ENCODE measurements at places on chromosomes 7 and 10.

DNA sequence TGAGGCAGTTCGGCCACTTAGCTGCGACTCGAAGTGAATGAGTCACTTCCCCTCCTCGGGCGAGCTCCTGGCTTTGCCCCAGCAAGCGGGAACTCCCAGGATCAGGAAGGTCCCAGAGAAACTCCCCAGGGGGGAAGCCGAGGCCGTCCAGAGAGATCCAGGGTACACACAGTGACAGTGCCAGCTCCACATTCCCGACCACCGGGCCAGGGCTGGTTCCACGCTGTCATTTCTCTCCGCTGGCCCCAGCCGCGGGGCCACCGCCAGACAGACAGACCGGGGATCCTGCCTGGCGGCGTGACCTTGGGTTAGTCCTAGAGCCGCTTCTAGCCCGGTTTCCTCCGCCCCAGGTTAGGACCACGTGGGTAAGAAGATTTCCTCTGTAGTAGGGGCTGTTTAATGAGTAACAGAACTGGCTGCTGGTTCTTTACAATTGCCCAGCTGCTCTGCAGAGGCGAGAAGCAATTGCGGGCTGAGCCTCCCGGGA, 463 bp upstream of the UPP1 start:
- DNase-seq = no peak

DNA sequence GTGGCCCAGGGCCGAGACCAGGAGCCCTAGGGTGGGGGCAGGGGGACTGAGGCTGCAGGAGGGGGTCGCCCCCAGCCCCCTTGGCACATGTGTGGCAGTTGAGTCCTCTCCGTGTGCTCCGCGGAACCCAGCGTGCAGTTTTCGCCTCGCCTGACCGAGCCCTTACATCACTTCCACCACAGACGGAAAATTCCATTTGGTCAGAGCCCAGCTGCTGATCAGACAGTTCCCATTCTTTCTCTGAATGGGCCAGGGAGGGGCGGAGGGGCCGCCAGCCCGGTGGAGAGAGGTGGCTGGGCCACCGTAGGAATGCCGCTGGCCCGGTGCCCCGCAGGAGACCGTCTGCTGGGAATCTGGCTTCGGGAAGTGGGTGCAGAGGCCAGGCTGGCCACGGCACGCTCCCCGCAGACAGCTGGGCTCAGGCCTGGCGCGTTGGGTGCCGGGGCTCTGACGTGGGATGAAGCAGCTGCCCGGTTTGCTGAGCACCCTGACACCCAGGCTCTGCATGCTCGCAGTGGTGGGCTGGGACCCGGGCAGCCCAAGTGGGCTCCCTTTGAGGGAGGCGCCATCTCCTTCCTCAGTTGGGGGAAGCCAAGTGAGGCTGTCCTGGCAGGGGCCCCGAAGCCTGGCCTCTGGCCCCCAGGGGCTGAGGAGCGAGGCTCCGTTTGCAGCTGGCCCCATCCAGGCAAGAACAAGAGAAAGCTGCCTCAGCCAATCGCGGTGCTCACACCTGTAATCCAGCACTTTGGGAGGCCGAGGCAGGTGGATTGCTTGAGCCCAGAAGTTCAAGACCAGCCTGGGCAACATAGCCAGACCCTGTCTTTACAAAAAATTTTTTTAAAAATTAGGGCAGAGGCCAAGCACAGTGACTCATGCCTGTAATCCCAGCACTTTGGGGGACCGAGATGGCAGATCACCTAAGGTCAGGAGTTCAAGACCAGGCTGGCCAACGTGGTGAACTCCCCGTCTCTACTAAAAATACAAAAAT, 9.9 kb downstream of the TTYH3 start:
- DNase-seq = no peak

GRCh38 chr10:79947083-79947415, 1.9 kb downstream of the SFTPD start:
- DNase-seq = no peak

GRCh38 chr7:9307131-9307530, 873.7 kb downstream of the NXPH1 start:
- no peak for DNase-seq

GRCh38 chr7:84611391-84611790, 416.8 kb upstream of the SEMA3A start:
- no peak for DNase-seq

DNA sequence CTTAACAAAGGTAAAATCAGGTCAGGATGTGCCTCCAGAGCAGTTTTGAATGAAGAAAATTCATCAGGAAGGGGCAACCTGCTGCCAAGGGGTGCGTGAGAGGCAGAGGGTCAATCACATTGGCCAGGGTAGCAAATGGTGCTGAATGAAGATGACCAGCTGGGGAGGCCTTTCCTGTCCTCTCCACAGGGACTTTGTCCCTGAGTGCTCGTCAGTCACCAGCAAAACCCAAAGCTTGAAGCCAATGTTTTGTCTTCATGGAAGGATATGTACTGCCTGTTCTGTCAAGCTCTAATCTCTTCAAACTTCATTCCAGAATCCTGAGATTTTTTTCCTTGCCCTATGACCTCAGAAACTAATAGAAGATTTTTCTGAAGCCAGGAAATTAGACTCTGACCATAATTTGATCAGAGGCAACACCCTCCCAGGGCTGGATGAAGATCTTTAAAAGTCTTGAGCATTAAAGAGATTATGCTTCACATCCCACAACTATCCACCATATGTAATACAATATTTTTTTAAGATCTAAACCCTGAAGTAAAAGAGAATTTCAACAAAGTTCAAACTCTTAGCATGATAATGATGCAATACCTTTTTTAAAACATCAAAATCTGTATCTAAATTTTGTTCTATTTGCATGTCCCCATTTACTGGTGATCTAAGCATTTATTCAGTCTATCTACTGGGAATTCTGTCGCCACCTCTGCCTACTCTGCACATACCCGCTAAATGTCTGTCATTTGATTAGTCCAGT, 243.0 kb downstream of the SNX13 start:
- DNase-seq = no peak

DNA sequence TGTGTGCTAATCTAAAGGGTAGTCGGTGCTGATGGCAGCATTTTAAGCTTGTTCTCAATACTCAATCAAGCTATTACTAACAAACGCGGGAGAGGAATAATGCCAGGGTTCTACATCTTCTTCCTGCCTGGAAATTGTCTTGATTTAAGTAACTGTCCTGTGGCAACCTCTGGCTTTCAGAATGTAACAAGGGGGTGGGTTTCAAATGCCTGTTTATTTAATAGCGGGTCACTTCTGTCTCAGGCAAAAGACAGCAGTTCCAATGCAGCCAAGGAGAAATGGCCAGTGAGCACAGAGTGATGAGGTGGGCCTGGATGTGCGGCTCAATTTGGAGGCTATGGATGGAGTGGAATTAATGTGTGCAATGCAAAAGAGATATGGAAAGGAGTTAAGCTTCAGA, 692.4 kb downstream of the KCNMA1 start:
- no peak for DNase-seq

DNA sequence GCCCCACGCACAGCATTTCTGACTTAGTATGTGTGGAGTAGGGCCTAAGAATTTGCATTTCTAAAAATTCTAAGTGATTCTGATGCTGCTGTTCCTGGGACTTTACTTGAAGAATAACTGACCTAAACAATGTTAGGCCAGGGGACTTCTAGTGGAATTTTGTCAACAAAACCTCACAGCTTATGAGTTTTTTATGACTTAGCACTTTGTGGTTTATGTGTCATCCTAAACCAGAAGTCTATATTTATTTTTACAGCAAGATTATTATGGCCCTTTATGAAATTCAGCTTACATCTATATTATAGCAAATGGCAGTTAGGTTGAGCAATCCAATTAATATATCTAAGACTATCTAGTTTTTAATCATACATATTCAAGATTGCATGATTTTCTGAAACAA, 24.6 kb upstream of the BET1 start:
- DNase-seq = no peak

GRCh38 chr10:95352684-95353083, 61.9 kb upstream of the PDLIM1 start:
- DNase-seq = no peak

Data from CD4-positive, alpha-beta T cell (primary cell).